Peyer's patch (tissue), 4 donors: ENCODE measurements at places on chromosomes 7 and 10.
A peak's percentile ranks its signal among the peaks of the same experiment; 100 is the strongest.

DNA sequence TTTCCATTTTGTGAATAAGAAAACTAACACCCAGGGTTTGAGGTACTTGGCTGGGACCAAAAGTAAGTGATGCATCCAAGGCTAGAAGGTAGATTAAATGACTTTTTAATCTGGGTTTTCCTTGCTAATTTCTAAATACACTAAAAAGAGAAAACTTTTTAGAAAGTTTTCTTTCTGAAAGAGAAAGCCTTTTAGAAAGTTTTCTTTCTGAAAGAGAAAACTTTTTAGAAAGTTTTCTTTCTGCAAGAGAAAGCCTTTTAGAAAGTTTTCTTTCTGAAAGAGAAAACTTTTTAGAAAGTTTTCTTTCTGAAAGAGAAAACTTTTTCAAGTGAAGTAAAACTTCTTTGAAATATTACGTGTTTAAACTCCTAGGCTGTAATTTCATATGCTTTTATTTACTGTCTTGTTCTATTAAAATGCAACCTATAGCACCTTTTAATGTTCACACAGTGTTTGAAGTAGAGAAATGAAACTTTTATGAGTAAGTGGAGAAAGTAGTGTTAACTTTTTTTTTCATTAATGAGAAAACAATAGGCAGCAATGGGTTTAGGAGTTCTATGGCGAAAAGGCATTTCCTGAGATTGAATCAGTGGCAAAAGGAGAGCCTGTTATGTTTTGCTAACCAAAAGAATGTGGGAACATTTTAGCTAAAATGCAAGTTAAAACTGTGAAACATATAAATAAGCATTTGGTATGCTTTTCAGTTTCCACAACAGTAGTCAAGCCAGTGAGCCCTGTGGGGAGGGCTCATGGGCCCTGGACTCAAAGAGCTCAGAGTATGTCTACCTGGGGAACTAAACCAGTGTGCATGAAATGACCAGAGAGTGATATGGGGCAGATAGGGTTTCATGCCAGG, 103.7 kb downstream of the RBM20 start:
- DNase-seq = no peak

- DNase-seq = no peak
These were observed 58.0 kb downstream of the PRKAG2 start for GRCh38 chr7:151818674-151819519.

- DNase-seq = no peak
These were observed 116.1 kb upstream of the PCBD1 start for GRCh38 chr10:71004176-71005075.

DNA sequence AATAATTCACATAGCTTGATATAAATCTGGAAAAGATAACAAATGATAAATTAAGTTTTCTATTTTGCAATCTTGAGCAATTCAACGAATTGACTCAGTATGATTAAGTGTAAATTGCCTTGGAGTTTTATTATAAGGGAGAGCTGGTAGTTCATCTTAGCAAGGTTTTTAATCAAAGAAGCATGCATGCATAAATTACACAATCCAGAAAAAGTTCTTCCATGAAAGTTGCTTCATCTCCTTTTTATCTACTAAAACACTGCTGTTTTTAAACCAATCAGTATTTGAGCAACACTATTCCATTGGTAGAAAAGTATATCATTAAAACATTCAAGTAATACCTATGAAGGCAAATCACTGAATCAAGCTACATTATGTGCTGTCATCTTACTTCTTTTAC, 47.6 kb downstream of the POT1 start:
- DNase-seq = no peak

GRCh38 chr7:148234715-148235114, 355.9 kb upstream of the C7orf33 start:
- no peak for DNase-seq

- no peak for DNase-seq
These were observed 81.3 kb downstream of the SH2D4B start for GRCh38 chr10:80619036-80619435.

GRCh38 chr10:120996456-120997034, 145.4 kb downstream of the WDR11 start:
- no peak for DNase-seq

DNA sequence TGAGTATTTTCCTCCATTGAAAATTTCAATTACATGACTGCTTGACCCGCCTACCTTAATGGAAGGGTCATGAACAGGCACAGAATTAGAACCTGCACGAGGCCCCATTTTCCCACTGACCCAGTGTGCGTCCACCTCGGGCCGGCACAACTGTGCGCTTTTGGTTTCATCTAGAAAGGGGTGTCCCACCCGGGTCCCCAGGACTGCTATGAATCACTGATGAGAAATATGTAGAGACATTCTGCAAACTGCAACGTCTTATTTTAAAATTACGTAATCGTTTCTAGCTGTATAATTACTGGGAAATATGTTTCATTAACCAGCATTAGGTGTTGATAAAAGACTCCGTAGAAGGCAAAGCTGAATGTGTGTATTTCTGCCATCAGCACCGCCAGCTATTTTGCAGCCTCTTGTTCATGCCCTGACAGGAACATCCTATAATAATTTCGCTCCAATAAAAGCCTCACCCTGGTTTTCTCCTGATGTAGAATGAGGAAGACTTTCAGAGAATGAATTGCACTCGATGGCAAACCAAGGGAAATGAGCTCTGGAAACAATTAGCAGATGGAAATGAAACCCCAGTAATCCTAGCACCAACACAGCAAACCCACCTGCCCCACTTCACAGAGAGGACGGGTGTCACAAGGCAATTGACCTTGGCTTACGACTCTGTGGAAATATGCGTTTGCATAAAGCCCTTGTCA, 562.1 kb downstream of the DNAJB6 start:
- no peak for DNase-seq

DNA sequence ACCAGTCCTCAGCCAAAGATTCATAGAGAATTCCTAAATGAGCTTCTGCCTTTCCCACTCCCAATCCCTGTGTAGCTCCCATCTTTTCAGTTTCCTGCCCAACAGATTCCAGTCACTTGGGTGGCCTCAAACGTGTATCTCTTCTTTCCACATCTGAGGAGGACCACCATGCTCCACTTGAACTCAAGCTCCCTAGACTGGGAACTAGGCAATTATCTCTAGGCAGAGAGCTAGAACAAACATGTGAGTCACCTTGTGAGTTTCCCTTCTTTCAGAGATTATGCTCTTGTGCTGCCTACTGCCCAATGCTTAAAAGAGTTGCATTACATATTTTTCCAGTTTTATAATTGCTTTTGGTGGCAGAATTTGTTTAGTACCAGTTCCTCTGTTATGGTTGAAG, 178.0 kb downstream of the MDFIC start:
- DNase-seq = no peak

DNA sequence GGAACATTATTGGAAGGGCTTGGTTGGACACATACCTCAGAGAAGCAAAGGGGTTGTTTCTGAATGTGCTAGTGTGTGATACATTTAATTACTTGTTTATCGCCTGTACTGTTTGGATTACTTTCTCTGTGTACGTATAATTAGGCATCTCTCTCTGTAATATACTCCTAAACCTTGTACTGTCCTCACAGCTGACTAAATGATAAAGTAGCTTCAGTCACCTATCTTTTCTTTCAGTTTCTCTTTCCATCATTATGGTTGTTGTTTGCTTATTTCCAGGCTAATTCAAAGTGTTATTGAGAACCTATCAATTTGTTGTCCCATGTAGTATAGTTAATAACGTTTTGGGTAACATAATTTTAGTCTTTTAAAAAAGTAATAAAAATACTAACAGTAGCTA, 34.0 kb downstream of the MXI1 start:
- no peak for DNase-seq

DNA sequence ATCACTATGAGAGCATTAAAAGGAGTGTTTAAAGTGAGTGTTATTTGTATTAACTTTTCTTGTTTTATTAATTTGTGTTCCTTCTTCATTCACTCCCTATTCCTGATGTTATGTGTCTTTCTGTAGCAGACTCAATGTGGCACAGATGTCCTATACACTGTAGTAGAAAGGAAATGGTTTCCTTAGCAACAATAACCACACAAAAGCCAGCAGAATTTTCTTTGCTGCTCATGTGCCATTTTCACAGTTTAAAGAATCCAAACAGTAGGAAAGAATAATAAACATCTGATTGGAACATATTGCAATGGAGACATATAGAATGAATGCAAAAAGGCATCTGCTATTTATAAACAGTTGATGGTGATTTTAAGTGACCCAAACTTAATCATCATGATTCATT, 763.6 kb downstream of the PHTF2 start:
- DNase-seq = no peak

DNA sequence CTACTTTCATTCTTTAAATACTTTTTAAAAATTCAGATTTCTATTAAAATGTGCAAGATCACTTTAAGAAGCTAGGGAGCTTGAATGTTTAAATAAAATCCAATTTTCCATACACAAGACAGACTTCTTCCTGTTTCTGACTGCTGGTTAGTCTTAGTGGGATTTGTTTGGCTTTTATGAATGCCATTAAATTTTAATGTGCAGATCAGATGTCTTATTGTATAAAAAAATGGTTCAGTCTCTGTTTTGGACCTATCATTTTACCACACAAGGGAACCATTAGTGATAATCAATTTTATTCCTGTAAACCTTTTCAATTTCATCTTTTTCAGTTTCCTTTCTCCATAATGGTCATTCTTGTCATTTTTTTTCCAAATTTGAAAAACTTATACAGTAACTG, 63.2 kb downstream of the VCL start:
- DNase-seq = no peak

DNA sequence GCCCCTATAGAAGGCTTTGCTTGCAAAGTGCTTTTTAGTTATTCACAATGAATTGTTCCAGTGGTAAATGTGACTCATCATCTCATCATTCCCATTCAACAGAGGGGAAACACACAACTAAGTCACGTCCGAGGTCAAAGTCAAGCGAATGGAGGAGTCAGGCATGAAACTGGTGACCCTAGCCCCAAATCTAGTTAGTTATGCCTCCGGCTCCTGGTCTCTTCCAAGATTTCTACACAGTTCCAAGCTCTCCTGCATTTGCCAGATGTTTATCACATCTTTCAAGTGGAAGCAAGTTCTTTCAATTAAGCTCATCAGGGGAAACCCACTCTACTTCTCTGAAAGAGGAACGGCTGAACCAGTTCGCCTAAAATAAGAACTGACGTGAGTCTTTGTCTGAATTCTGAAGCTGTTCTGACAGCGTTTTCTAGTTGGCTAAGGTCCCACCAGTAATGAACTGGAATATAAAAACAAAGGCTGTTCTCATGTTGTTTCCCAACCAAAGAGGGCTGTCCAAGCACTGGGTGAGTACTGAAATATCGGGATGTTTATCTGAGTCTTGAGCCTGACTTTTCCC, 140.9 kb upstream of the NRBF2 start:
- no peak for DNase-seq

DNA sequence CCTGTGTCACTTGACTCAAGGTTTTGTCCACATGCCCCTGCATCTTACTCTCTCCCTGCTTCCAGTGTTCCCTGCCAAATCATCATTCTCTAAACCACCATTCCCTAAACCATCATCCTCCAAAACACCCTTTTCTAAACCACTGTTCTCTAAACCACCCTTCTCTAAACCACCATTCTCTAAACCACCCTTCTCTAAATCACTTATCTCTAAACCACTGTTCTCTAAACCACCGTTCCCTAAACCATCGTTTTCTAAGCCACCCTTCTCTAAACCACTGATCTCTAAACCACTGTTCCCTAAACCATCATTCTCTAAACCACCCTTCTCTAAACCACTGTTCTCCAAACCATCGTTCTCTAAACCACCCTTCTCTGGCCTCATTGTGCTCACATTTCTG, 142.1 kb downstream of the CXCL12 start:
- DNase-seq = no peak

DNA sequence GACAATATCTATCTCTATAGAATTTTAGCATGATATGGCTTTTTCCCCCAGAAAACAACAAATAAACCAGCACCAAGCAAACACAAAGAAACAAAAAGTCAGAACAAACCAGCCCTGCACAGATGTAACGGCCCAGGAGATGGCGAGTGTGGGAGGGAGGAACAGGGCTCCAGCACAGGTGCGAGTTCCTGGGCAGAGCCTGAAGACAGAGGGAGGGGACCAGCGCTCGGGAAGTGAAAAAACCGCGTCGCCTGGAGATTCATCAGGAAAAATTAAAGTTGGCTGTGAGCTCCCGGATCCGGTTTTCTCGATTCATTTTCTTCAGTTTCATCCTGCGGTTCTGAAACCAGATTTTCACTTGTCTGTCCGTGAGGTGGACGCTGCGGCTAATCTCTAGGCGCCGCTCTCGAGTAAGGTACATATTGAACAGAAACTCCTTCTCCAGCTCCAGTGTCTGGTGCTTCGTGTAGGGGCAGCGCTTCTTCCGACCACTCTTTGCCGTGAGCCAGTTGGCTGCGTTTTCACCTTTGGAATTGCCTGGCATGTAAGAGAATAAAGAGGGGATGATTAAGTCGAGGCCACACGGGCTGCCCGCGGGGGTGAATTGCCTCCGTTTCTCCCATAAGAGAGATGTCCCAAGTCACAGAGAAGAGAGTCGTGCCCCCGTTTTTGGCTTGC, 2.3 kb downstream of the HOXA10 start:
- peak; percentile 68 for DNase-seq
